ENCODE measurements at places on chromosomes 11 and 22. TPM values are rescaled to one million over a fixed set of nuclear protein-coding genes. Genes with fewer than 3 reads are reported as not detected.

The APOBEC3G gene
- 6.3 TPM for polyA plus RNA-seq

The GNG3 gene
- polyA plus RNA-seq, result 523 TPM

DNA sequence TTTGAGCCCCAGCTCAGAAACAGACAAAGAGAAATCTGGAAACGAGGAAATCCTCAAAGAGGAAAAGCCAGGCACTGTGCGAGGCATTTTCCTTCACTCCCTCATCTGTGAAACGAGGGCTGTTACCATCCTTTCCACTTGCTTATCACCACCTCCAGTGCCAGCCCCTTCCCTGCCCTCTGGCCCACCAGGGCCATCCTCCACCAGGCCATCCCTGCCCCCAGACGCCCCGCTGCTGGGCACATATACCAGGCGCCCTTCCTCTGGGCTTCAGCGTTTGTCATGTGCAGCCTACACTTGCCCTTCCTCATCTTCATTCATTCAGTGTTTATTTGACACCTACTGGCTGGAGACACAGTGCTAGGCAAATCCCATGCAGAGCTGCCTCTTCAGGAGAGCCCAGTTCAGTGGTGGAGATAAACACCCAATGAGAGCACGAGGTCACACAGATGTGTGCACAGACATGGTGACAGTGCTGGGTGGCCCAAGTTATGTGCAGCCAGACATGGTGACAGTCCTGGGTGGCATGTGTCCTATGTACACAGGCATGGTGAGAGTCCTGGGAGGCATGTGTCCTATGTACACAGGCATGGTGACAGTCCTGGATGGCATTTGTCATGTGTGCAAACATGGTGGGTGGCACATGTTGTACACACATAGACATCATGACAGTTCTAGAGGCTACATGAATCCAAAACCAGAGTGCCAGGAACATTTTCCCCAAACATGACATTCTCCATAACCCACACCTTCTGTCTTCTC is 9.7 kb downstream of the SPTBN2 start:
- no peak for DNase-seq

- no peak for DNase-seq
Measured at GRCh38 chr22:47303161-47303890, 540.9 kb downstream of the TBC1D22A start.

DNA sequence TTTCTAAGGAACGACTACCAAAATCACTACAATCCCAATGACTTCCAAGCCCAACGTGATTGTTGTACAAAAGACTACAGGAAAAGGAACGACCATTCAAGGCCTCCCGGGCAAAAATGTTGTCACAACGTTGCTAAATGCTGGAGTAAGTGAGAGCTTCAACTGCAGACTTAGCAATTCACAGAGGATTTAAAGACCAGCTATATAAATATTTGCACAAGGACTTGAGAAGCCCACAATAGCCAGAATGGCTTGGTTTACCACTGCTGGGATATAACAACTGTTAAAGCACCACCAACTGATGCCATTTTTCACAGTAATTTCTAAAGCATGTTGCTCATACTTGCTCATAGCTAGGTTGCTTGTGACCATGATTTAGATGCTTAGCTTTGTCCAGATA is 78.3 kb downstream of the EMSY start:
- no peak for DNase-seq

GRCh38 chr11:86214710-86215109 is 29.8 kb upstream of the EED start:
- no peak for DNase-seq

- peak; percentile 48 for DNase-seq
Measured at GRCh38 chr11:19259487-19260345, 19.0 kb upstream of the E2F8 start.

GRCh38 chr11:114924042-114924441 is 245.7 kb downstream of the NXPE2 start:
- no peak for DNase-seq

DNA sequence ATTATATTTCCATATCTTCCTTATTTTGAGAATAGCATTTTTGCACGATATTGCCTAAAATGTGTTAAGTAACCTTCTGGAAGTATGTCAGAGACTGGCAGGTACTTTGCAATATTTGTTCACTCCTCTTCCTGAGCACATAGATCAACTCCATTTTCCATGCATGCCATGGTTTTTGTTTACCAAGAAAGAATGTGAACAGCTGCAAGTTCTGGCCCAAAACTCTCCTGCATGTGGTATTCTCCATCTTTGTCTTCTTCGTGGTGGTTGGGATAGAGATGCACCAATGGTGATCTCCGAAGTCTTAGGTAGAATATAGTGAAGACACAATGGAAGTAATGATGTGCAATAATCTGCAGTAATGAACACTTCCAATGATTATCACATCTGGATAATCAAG is 2241.0 kb upstream of the RAG2 start:
- DNase-seq, result no peak

- no peak for DNase-seq
Measured at GRCh38 chr11:123684601-123685000, 30.2 kb upstream of the SCN3B start.

DNA sequence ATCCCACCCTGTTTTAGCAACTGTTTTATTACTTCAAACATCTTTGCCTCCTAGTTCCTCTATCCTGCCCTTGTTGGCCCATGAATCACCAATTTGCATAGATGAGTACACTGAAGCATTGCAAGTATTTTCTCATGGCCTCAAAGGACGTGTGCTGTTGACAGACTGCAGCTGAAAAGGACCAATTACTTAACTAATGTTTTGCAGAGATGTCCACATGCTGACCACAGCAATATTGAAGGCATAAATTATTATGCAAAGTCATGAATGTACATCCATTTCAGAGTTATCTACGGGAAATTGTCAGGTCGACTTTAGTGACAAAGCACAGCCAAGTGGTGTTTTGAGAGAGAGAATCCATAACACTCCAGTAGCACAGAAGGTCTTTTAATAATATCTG is 64.8 kb downstream of the CADM1 start:
- no peak for DNase-seq

DNA sequence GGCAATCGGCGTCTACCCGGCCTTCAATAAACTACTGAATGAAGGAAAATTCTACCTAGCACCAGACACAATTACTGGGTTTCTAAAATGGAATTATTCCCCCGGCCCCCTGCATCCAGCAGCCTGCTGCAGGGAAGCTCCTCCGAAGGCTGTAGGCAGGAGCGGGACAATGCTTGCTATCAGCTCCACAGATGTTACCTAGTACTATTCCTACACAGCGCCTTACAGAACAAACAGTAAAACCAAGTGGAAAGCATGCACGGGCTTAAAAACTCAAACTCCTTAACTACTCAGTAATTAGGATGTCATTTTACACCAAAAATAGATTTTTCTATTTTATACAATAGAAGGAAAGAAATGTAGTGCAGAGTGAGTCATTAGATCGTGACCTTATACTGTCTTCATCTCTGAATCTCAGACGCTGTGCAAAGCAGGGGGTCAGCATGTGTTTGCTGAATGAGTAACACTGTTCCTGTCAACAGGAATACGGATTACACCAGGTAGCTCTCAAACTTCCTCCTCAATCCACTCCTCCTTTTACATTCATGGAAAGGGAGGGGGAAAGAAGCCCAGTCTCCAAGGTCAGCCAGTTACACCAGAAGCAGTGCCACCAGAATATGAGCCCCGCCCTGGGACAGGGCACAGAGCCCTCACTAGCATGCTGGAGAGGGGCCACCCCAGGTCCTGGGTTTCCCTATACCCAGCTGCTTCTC is 74.9 kb downstream of the PACSIN2 start:
- no peak for DNase-seq

DNA sequence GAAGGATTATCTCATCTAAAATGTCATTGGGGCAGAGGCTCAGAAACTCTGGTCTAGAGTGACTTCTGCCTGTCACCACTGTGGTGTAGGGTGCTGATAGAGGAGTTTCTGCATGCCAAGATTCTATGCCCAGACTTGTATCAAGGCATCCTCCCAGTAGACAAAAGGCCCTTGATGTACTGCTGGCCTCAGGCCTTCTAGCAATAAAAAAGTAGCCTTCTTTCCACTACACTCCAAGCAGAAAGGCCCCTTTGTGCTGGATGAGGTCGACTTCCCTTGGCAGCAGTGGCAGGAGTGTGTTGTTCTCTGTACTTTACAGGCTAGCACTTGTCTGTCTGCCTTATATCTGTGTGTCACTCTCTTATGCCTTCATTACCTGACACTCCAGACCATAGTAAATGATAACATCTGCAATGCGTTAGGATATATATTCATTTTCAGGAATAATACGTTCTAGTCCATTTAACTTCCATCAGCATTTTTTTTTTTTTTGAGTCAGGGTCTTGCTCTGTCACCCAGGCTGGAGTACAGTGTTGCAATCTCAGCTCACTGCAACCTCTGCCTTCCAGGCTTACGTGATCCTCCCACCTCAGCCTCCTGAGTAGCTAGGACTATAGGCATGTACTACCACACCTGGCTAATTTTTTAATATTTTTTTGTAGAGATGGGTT is 49.5 kb upstream of the RRM1 start:
- peak; percentile 50 for DNase-seq

GRCh38 chr11:118608360-118609227 is 1.2 kb downstream of the PHLDB1 start:
- DNase-seq, result peak; percentile 84

DNA sequence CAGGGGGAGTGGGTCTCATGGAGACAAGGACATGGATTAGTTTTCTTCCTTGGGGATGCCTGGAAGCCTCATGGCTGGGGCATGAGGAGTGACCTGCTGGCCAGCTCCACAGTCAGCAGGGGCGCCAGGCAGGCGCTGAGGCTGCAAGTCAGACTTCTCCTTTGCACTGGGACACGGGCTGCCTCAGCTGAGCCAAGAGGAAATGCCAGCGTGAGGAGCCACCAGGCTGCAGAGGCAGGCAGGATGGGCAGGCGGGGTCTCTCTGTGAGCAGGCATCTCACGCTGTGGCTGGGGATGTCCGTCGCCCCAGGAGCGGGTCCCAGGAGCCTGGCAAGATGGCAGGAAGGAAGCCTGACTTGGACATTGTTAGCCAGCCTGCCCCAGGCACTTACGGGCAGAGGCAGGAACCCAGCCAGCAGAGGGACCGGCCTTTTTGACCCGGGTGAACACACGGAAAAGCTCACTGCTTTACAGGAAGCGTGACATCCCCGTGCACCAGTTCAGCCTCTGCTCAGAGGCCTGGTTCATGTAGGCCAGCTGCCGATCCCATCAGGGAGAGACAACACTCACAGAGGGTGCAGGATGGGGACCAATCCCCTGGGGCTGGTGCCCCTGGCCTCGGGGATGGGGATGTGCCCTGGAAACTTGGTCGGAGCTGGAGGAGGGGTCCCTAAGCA is 10.2 kb downstream of the GNB1L start:
- no peak for DNase-seq
